ENCODE measurements at places on chromosomes 5 and 9.

DNA sequence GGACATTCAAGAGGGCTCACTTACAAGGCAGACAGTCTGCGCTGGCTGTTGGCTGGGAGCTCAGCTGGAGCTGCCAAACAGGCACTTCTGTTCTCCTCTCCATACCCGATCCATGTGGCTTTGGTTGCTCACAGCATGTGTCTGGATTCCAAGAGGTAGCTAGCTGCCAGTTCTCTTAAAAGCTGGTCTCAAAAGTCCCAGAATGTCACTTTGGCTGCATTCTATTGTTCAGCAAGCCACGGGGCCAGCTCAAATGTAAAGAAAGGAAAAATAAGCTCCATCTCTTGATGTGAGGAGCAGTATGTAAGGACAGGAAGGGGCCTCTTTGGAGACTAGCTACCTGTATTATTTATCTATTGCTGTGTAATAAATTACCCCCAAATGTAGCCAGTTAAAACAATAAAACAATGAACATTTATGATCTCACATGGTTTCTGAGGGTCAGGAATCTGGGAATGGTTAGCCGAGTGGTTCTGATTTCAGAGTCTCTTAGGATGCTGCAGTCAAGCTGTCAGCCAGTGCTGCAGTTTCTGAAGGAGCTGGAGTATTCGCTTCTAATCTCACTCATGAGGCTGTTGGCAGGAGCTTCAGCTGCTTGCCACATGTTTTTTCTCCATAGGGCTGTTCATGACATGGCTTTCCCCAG, 112.7 kb upstream of the CLINT1 start:
- no peak for DNase-seq

DNA sequence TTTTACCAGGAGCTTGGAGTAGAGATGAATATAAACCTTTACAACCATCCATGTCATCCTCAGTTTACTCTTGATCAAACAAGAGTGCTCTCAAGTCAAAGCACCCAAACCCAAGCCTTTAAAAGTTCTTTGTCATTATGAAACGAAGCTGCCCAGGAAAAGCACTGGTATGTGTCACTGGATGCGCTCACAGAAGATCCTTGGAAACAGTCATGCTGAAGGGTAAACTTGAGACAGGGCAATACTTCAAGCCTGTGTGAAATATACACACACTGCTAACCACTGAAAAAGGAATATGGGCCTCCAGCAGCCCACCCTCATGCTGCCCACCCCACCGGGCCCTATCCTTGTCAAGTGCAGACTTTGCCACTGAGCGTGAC, 84.5 kb downstream of the PRRT1B start:
- no peak for DNase-seq

DNA sequence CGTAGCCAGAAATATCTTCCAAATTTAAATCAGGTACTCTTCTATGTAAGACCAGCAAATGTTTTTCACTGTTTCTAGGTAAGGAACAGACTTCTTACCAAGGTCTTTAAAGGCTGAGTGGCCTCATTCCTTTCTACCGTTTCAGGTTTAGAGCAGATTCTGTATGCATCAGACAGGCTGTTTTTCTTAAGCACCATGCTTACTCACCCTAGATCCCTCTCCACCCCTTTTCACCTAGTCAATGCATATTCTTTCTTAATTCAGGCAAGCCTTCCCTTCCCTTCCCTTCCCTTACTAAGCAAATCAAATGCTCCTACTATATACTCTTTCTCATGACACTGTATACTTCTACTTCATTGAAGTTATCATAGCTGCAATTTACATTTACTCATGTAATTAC, 70.7 kb downstream of the RFX3 start:
- no peak for DNase-seq

GRCh38 chr9:94952565-94953373, 226.3 kb downstream of the AOPEP start:
- DNase-seq = no peak

- DNase-seq = no peak
Measured at GRCh38 chr5:124131466-124131865, 615.0 kb downstream of the ZNF608 start.

DNA sequence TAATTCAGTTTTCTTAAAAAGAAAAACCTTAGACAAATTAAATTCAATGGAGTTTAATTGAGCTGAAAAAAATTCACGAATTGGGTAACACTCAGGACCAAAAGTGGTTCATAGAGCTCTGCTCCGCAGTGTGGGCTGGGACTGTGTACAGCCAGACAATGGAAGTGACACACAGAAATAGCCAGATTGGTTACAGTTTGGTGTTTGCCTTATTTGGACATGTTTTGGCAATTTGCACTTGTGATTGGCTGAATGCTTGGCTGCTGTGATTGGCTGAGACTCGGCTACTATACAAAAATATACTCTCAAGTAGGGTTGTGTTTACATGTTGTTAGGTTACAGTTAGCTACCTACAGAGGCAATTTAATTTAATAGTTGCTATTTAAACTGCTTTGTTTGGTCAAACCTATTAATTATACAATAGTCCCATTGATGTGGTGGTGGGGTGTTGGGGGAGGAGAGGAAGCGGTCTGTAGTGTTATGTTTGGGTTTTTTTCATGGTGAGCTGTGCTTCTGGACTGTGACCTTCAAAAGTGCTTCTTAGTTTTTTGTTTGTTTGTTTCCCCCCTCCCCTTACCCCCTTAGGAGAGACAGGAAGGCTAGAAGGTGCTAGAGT, 95.2 kb downstream of the CNTLN start:
- DNase-seq = no peak

DNA sequence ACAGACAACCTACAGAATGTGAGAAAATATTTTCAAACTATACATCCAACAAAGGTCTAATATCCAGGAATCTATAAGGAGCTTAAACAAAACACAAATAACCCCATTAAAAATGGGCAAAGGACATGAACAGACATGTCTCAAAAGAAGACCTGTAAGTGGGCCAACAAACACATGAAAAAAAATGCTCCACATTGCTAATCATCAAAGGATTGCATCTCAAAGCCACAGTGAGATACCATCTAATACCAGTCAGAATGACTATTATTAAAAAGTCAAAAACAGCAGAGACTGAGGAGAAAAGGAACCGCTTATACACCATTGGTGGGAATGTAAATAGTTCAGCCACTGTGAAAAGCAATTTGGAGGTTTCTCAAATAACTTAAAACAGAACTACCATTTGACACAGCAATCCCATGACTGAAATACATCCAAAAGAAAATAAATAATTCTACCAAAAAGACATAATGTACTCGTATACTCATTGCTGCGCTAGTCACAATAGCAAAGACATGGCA, 39.1 kb upstream of the C5orf63 start:
- DNase-seq = no peak

GRCh38 chr5:4662756-4663155, 477.4 kb upstream of the ADAMTS16 start:
- no peak for DNase-seq

- DNase-seq = no peak
Measured at GRCh38 chr5:168477060-168477459, 9.2 kb upstream of the RARS1 start.

DNA sequence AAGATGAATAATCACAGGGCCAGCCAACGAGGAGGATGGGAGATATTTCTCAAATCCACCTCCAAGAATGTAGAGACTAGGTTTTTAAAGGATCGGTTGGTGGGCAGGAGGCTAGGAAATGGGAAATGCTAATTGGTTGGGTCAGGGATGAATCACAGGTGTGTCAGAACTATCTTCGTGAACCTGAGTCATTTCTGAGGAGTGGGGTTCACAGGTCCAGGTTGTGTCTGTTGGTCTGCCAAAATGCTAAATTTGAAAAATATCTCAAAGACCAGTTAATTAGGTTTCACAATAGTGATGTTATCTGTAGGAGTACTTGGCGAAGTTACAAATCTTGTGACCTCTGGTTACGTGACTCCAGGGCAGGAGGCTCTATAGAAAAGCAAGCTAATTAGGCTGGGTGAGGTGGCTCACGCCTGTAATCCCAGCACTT, 2.6 kb upstream of the PLAA start:
- no peak for DNase-seq

DNA sequence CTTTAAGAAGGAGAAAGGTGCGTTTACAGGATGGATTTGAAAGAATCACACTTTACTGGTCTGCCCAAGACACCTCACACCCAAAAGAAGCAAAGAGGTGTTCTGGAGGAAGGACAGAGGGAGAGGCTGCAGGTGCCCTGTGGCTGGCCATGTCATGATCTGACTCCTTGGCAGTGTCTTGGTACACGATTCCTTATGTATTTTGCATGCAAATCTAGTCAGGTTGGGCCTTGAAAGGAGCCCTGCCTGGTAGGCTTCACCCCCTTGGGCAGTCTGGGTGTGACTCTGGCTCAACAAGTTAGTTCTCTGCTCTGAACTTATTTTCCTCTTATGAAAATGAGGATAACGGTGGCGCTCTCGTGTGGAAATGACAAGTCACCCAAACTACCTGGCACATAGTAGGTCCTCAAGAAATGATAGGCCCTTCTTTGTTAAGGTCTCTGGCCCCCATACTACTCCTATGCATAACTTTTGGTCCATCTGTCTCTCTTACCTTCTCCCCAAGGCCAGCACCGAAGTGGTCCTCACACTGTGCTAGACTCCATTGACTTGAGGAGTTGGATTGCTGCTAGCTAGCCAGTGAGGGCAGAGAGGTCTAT, 212.5 kb downstream of the SEMA6A start:
- DNase-seq = no peak

Measured in HS-5 (cell line).